ENCODE measurements at places on chromosomes 6 and 20. TPM values are rescaled to one million over a fixed set of nuclear protein-coding genes. Genes with fewer than 3 reads are reported as not detected.

- no peak for DNase-seq
- no peak overlapping the region for H3K4me3 ChIP-seq
- H3K36me3 ChIP-seq, result no peaks in the 10 kb centered on the region
- H3K4me1 ChIP-seq, result no peaks in the 10 kb centered on the region
- H3K27me3 ChIP-seq, result no peaks in the 10 kb centered on the region
Observed at GRCh38 chr6:148653138-148653776, 93.6 kb upstream of the UST start.

- DNase-seq, result no peak
- H3K4me3 ChIP-seq, result no peak overlapping the region
- H3K4me1 ChIP-seq, result no peaks in the 10 kb centered on the region
- H3K27me3 ChIP-seq, result no peaks in the 10 kb centered on the region
- peaks cover 19% of the 10 kb centered on the region for H3K36me3 ChIP-seq
Observed at GRCh38 chr6:24537082-24537699, 42.4 kb downstream of the ALDH5A1 start.

GRCh38 chr20:43938932-43939761, 24.5 kb downstream of the TOX2 start:
- H3K27me3 ChIP-seq, result no peaks in the 10 kb centered on the region
- DNase-seq, result peak; percentile 39
- H3K27ac ChIP-seq, result no peak overlapping the region
- no peak overlapping the region for H3K4me3 ChIP-seq

DNA sequence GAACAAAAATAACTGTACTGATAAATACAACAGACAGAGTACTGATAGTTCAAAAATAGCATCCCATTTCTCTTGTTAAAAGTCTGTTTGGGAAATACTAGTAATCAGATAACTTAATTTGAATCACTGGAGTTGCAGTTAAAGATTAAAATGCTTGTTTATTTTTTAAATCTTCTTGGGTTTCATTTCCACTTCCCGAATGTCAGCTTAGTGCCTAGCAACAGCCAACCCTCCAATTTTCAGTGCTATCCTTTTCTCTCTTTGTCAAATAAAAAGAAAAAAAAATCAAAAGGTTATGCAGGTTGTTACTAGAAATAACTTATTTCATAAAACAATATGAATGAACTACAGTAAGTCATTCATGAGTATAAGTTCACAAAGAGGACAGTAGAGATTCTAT, 257.7 kb upstream of the STXBP5 start:
- no peaks in the 10 kb centered on the region for H3K36me3 ChIP-seq
- no peak overlapping the region for H3K27ac ChIP-seq
- H3K4me1 ChIP-seq, result no peaks in the 10 kb centered on the region
- no peak overlapping the region for H3K4me3 ChIP-seq
- no peaks in the 10 kb centered on the region for H3K27me3 ChIP-seq

DNA sequence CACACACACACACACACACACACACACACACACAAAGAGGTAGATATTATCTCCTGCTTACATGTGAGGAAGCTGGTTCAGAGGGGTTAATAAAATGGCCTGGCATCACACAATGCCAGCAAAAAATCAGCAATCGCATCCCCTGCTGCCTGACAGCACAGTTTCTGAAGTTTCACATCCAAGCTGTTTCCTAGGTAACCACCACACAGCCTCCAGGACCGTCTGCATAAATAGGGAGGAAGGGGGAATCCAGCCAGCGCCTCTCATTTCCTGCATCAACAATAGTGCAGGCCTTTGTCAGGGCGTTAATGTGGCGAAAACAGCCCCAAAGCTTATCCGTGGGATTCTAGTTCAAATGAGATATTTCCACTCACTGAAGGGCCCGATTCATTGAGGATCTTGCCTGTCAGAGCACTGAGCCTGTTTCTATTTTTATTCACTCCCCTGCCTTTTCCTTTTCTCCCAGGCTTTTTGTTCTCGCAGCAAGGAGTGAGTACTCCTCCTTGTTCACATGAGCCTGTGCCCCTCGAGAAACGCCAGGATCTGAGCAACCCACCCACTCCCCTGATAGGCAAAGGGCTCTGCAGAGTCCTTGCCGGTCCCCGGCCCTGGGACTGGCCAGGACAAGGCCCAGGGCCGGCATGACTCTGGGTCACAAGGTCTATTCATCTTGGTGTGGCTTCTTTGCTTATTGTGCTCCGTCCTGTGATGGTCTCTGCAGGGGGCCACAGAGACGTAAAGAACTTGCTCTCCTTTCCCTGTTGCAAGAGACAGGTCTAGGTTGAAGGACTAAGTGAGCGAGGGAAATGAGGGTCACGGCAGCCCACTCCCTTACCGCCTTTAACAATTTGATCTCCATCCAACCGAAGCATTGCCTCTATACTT, 32.7 kb downstream of the TUBB2B start:
- no peaks in the 10 kb centered on the region for H3K27me3 ChIP-seq
- no peaks in the 10 kb centered on the region for H3K36me3 ChIP-seq
- H3K4me3 ChIP-seq, result no peak overlapping the region

Gene LAMP5
- not detected for total RNA-seq

Gene EEF1A2
- total RNA-seq, result 8.0 TPM

Gene DOK5
- 0.90 TPM for total RNA-seq

Gene TREML2
- not detected for total RNA-seq

DNA sequence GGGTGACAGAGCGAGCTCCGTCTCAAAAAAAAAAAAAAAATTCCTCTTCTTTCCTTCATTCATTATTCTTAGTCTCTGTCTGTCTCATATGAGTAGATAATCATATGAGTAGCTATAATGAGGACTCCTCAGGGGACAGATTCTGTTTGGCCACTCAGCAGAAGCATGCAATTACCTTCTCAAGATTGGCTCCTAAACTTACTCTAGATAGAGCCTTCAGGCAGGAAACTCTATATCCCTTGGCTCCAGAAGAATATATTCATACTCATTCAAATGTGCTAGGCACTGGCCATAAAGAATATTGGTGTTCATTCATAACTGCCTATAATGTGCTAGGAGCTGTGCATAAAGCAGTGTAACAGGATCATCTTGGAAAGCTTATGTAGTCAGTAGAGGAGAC, 2.2 kb upstream of the ACAT2 start:
- no peaks in the 10 kb centered on the region for H3K4me1 ChIP-seq
- H3K36me3 ChIP-seq, result no peaks in the 10 kb centered on the region
- no peaks in the 10 kb centered on the region for H3K27me3 ChIP-seq
- H3K4me3 ChIP-seq, result no peak overlapping the region

DNA sequence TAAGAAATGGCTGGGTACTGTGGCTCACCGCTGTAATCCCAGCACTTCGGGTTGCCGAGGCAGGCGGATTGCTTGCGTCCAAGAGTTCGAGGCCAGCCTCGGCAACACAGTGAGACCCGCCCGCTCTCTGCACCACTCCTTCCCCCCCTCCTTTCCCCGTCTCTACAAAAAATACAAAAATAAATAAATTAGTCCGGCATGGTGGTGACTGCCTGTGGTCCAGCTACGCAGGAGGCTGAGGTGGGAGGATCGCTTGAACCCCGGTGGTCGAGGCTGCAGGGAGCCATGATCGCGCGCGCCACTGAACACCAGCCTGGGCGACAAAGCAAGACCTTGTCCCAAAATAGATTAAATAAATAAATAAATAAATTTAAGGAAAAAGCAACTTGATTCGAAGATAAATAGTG, 448 bp upstream of the RNF114 start:
- peak overlapping the region; percentile 99 for H3K4me3 ChIP-seq
- no peaks in the 10 kb centered on the region for H3K36me3 ChIP-seq
- no peaks in the 10 kb centered on the region for H3K27me3 ChIP-seq
- no peak for DNase-seq
- H3K27ac ChIP-seq, result peak overlapping the region; percentile 82

Gene RXRB
- total RNA-seq, result 20.1 TPM

Gene SAMD10
- 3.9 TPM for total RNA-seq

GRCh38 chr6:3918469-3918868, 69.3 kb downstream of the FAM50B start:
- H3K27me3 ChIP-seq, result no peaks in the 10 kb centered on the region
- DNase-seq, result no peak
- H3K4me1 ChIP-seq, result peaks cover 12% of the 10 kb centered on the region
- H3K36me3 ChIP-seq, result no peaks in the 10 kb centered on the region

Gene FKBP5
- 78.4 TPM for total RNA-seq

Gene CAPN11
- total RNA-seq, result 0.23 TPM

GRCh38 chr6:87504441-87504840, 31.7 kb downstream of the SLC35A1 start:
- no peak for DNase-seq
- no peak overlapping the region for H3K4me3 ChIP-seq
- no peaks in the 10 kb centered on the region for H3K27me3 ChIP-seq

Gene PPIL4
- 7.5 TPM for total RNA-seq

DNA sequence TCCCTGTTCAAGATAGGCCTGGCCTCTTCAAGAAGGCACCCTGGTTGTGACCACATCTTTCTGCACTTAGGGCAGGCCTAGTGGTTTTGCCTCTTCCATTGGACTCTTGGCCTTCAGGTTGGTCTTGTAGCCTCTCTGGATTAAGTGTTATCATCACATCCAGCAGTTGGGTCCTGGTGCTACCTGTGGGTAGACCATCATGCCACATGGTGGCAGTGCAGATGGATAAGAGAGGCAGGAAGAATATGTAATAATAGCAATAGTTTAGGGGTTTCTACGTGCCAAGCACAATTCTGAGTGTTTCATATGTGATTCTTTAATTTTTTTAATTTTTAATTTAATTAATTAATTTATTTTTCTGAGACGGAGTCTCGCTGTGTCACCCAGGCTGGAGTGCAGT, 28.5 kb upstream of the SNRPB2 start:
- H3K4me3 ChIP-seq, result no peak overlapping the region
- H3K27me3 ChIP-seq, result no peaks in the 10 kb centered on the region
- no peaks in the 10 kb centered on the region for H3K36me3 ChIP-seq
- no peak for DNase-seq
- no peaks in the 10 kb centered on the region for H3K4me1 ChIP-seq

Gene SDC4
- total RNA-seq, result 50.9 TPM

DNA sequence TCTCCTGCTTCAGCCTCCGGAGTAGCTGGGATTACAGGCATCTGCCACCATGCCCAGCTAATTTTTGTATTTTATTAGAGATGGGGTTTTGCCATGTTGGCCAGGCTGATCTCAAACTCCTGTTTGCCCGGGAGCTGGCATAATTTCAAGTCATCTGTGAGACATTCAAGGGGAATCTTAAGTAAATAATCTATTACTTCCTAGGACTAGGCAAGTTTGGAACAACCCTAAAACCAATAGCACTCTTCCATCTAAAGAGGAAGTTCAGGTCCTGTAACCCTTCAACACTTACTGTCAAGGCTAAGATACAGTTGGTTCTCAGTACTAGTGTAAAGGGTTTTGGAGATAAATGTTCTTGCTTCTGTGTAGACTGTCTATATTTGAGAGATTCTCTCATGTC, 267.8 kb upstream of the IRAK1BP1 start:
- no peaks in the 10 kb centered on the region for H3K27me3 ChIP-seq
- H3K27ac ChIP-seq, result no peak overlapping the region
- no peak for DNase-seq
- no peaks in the 10 kb centered on the region for H3K4me1 ChIP-seq

GRCh38 chr6:140670021-140670420, 1295.6 kb upstream of the CITED2 start:
- no peaks in the 10 kb centered on the region for H3K27me3 ChIP-seq
- no peak for DNase-seq
- H3K4me1 ChIP-seq, result no peaks in the 10 kb centered on the region
- H3K4me3 ChIP-seq, result no peak overlapping the region

Gene KCNK5
- 32.4 TPM for total RNA-seq

Gene PACSIN1
- 0.74 TPM for total RNA-seq

Measured in pancreas (tissue), 10 donors.